ENCODE measurements at places on chromosomes 16 and 17.

- no peak for DNase-seq
Measured at GRCh38 chr17:8326511-8327302, 12.9 kb upstream of the ODF4 start.

DNA sequence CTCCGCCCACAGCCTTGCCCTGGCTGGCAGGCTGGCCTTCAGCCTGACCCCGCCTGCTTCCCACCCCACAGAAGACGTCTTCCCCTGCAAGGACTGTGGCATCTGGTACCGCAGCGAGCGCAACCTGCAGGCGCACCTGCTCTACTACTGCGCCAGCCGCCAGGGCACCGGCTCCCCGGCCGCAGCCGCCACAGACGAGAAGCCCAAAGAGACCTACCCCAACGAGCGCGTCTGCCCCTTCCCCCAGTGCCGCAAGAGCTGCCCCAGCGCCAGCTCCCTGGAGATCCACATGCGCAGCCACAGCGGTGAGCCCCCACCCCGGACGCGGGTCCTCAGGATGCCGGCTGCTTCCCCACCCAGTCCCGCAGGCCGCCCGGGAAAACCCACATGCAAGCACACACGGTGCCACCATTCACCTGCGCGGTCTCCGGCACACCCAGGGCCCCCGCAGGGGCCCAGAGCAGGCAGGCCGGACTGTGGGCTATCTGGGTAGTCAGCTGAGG, 38.2 kb upstream of the ZC3H18 start:
- no peak for DNase-seq

GRCh38 chr16:77594057-77594456, 128.3 kb upstream of the NUDT7 start:
- DNase-seq = no peak

- DNase-seq = no peak
Measured at GRCh38 chr16:2350500-2350899, 10.0 kb upstream of the ABCA3 start.

- DNase-seq = no peak
Measured at GRCh38 chr17:68587026-68587425, 14.1 kb downstream of the FAM20A start.

- no peak for DNase-seq
Measured at GRCh38 chr16:2084895-2085625, 37.3 kb downstream of the TSC2 start.

GRCh38 chr16:52548261-52549010, 1.5 kb upstream of the TOX3 start:
- no peak for DNase-seq

DNA sequence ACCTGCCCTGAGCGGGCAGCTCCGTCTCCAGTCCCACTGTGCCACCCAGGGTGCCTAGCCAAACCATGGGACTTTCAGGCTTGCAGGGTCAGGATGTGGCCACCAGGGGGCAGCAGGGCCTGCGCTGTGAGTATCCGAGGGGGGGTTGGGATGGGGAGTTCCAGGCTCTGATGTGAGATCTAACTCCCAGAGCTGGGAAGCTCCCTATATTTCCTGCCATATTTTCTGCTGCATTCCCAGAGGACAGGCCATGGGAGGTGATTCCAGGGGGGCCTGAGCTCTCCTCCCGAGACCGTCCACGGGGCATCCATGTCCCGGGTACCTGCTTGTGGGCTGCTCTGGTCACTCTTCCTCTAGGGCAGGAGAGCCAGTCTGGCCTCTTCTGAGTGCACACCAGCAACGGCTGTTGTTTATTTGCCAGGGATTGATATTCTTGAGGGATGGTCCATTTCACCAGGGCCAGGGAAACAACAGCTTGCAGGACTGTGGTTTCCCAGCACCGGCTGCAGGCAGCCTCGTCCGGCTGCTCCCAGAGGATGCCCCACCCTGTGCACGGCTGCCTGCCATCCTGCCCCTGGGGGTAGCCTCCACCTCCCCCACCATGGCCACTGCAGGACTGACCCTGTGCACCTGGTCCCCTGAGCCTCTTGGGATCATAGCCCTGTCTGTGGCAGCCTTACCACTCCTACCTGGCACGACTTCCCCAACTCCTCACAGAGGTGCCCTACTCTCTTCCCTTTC, 1.2 kb downstream of the GPR142 start:
- no peak for DNase-seq

DNA sequence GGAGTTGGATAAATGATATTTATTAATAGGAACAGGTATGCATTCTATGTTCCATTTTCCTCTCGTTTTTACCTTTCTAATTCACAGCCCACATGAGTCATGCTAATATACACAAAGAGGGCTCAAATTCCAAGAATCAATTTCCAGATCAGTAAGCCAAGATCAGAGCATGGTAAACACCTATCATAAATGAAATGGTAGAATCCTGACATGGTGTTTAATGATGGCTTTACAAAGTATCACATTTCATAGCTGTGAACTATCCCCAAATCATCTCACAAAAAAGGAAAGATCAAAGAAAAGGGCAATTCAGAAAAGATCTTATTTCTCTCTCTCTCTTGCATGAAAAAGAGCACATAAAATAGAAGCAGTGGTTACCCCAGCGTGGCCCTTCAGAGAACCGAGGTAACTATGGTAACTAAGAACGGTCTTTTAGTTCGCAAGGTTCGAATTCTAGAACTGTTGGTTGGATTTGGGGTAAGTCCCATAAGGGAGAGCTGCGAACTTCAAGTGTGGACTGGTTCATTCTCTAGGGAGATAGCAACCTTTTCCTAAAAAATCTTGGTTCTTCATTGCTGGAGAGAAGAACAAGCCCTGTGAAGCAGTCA, 73.0 kb downstream of the MARCHF10 start:
- DNase-seq = no peak

DNA sequence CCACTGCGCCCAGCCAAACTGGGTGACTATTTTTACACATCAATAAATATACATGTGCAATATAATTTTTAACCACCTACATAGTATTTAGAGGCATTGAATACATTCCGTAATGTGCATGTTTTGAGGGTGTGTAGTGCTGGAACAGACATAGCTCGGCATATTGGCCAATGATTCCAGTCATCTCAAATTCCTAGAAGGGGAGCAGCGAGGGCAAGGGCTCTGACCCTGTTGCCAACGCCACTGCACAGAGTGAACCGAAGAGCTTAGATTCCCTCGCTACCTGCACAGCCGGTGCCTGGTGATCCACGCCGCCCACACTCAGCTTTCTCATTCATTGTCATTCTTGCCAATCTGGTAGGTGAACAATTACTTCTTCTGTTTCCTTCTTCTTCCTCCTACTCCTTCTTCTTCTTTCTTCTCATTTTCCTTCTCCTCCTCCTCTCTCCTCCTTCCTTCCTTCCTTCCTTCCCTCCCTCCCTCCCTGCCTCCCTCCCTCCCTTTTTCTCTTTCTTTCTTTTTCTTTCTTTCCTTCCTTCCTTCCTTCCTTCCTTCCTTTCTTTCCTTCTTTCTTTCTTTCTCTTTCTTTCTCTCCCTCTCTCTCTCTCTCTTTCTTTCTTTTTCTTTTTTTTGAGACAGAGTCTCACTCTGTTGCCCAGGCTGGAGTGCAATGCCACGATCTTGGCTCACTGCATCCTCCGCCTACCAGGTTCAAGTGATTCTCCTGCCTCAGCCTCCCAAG, 26.3 kb upstream of the ATP2A3 start:
- no peak for DNase-seq

DNA sequence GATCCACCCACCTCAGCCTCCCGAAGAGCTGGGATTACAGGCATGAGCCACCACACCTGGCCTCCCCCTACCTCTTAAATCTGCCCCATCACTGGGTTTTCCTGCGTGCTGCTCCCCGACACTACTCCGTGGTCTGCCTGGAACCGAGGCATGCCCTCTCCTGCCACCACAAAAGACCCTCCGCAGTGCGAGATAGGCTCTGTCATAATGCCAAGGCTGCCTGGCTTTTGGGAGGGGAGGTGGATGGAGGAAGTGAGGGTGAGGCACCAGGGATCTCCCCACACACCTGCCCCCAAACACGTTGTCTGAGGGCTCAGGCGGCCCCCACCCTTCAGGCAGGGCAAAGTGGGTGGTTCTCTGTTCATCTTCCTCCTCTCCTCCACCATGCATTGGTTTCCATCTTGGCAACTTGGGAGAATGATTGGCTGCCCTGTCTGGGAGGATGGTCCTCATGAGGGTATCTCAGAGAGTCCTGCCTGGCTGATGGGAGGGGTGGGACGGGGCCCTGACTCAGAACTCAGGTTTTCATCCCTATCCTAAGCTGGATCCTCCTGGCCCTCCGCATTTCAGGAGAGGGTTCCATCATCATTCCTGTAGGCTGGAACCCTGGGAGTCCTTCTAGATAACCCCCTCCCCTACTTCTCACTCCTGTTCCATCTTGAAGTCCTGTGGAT, 23.2 kb downstream of the IGFBP4 start:
- no peak for DNase-seq

DNA sequence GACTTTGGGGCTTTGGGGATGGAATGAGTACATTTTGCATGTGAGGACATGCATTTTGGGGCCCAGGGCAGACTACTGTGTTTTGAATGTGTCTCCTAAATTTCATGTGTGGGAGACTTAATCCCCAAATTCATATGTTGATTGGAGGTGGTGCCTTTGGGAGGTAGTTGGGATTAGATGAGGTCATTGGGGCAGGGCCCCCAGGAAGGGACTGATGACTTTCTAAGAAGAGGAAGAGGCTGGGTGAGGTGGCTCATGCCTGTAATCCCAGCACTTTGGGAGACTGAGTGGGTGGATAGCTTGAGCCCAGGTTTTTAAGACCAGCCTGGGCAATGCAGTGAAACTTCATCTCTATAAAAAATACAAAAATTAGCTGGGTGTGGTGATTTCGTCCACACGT, 42.8 kb upstream of the RAI1 start:
- no peak for DNase-seq

- DNase-seq = no peak
Measured at GRCh38 chr16:88013766-88014251, 62.6 kb downstream of the BANP start.

GRCh38 chr16:57617604-57618111, 10.8 kb upstream of the ADGRG1 start:
- DNase-seq = no peak

DNA sequence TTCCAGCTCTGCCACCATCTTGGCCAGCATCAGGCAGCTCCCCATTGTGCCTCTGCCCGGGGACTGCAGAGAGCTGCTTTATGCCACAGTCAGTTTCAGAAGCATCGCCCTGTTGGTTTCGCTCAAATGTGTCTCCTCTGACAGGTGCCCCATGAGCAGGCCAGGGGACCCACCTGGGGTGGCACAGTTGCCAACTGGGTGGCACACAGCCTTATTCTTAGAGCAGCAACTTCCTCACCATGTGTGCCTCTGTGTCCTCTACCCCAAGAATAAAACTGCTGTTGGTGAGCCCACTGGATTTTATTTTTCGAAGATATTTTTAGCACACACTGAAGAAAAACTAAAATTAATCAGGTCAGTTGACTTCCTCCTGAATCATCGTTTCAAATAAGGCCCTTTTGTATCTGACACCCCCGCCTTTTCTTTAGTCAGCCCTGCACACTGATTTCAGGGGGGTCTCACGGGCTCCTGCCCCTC, 44.9 kb upstream of the CACNG5 start:
- DNase-seq = no peak

GRCh38 chr17:17295141-17295540, 8.0 kb upstream of the NT5M start:
- no peak for DNase-seq

DNA sequence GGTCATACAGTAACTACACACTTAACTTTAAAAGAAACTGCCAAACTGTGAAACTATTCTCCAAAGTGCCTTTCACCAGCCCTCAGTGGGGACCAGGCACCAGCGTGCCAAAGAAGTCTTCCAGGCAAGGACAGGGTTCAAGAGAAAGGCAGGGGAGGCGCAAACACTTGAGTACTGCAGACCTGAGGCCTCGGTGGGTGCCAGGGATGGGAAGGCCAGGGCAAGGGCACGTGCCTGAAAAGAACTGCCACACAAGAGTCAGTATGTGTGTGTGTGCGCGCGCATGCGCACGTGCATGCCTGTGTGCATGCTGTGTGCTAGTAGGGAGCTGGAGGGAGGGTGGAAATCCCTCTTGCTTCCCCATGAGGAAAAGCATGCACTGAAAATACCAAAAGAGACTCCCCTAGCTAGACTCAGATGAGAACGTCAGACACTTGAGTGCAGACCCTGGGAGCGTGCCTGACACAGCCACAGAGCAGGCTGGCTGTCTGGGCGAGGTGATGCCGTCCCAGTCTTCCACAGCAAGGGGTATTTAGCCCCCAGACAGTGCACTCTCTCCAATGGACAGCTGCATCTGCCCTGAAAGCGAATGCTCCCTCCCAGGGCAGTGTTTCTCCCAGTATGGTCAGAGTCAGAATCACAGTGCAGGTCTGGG, 40.1 kb upstream of the GSG1L start:
- DNase-seq = no peak

DNA sequence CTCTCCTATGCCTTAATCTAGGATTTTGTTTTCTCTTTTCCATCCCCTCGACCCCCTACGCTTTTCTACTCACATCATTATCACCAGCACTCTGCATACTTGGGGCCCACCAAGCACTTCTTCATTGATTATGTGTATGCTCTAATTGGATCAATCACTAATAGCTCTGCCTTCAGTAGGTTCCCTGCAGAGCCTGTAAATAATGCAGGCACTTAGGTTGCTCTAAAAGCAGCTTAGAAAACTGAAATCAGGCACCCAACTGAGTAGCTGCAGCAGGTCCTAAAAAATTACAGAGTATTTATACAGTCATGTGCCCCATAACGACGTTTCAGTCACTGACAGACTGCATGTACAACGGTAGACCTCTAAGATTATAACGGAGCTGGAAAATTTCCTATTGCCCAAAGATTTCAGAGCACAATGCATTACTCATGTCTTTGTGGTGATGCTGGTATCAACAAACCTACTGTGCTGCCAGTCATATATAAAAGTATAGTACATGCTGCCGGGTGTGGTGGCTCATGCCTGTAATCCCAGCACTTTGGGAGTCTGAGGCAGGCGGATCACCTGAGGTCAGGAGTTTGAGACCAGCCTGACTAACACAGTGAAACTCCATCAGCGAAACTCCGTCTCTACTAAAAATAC, 280.4 kb downstream of the HS3ST3B1 start:
- no peak for DNase-seq

GRCh38 chr17:63911657-63912100, 621 bp upstream of the CSHL1 start:
- DNase-seq = no peak

DNA sequence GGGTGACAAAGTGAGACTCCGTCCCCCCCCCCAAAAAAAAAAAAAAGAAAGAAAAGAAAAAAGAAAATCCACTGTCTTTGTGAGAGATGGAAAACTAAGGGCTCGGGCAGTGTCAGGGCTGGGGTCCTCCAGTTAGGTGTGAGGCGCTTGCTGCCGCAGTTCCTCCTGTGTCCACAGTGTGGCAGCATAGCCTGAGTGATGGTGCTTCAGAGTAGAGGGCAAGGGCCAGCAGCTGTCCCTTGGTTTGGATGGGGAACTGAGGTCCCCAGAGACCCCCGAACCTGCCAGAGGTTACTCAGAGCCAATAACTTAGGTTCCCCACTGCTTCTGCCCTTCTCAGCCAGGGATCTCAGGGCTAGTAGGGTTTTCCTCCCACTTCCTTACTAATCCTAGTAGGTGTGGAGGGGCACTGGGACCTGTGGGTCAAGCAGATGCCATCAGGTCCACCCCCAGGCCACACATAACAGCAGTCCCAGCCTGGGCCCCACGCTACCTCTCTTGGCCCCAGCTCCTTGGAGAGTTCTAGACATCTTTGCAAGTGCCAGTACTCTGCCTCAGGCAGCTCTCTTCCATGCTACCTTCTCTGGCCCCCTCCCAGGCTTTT, 7.9 kb upstream of the LLGL1 start:
- DNase-seq = peak; percentile 83

GRCh38 chr17:53061446-53061845, 761.3 kb upstream of the KIF2B start:
- DNase-seq = no peak

All from type B pancreatic cell (in vitro differentiated cells).